GDM1 (cell line): ENCODE measurements at places on chromosomes 2 and 18.

GRCh38 chr2:47695800-47696477, 87.0 kb upstream of the MSH6 start:
- DNase-seq, result no peak

- no peak for DNase-seq
These were observed 251.1 kb downstream of the CYP26B1 start for GRCh38 chr2:71896385-71897136.

- DNase-seq, result no peak
These were observed 42.7 kb downstream of the ODC1 start for GRCh38 chr2:10405448-10405847.

DNA sequence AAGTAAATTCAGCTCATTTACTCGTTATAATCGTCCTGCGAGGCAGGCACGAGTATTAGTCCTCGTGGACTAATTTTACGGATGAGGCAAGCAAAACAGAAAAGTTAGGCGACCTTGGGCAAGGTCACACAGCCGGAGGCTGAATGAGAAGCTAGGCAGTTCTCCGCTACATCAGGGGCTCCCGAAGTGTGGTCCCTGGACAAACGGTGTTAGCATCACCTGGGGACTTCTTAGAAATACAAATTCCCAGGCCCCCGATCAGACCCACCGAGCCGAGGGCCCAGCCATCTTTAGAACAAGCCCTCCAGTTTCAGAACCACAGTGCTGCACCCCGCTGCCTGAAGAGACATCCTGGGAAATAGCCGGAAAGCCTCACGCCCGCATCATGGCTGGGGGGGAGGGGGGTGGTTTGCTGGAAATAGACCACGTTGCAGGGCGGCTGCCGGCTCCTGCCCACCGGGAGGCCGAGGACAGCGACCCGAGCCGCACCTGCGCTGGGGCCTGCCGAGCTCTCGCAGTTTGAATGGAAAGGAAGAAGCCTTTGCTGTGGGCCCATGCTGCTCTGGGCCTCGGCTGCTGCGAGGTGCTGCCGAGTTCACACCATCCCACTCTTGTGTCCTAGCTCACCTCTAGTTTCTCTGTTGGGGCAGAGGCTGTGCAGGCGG, 72.2 kb downstream of the TFCP2L1 start:
- DNase-seq, result no peak

DNA sequence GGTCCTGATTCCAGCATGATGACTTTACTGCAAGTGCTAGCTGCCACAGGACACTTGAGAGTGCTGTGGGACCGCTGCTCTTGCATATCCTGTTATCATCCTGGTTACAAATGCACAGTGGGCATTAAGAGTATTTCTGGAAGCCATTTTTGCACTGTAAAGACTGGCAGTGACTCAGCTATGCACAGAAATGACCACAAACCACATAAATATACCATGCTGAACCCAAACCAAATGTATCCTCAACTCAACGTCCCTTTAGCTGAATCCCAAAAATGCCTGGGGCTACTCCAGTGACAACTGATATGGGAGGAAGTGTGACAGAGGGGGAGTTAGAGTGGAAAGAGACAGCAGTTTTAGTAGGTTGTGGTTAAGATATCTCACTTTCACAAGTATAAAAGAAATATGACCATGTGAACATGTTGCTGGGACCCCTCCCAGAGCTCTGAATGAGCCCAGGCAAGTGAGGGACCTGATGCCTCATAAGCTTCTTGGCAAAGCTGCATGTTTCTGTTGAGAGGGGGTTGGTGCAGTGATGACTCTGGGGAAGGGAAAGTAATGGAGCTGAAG, 37.3 kb downstream of the RHBDD1 start:
- peak; percentile 75 for DNase-seq

GRCh38 chr2:239791526-239792404, 233.4 kb downstream of the NDUFA10 start:
- DNase-seq, result no peak

- DNase-seq, result no peak
These were observed 26.1 kb upstream of the WIPF1 start for GRCh38 chr2:174623690-174624089.

- no peak for DNase-seq
These were observed 293.2 kb upstream of the EPAS1 start for GRCh38 chr2:46003903-46004473.

- DNase-seq, result peak; percentile 1
These were observed 31.8 kb upstream of the TMEM131 start for GRCh38 chr2:98027538-98027937.

GRCh38 chr2:200888704-200889625, at the start of the genes NIF3L1 and PPIL3:
NIF3L1 (plus strand) TSS chr2:200889371; CDS start chr2:200891944, 2,573 bp downstream.
PPIL3 (minus strand) TSS chr2:200889077; CDS start chr2:200887615, 1,462 bp downstream.
- peak; percentile 91 for DNase-seq

DNA sequence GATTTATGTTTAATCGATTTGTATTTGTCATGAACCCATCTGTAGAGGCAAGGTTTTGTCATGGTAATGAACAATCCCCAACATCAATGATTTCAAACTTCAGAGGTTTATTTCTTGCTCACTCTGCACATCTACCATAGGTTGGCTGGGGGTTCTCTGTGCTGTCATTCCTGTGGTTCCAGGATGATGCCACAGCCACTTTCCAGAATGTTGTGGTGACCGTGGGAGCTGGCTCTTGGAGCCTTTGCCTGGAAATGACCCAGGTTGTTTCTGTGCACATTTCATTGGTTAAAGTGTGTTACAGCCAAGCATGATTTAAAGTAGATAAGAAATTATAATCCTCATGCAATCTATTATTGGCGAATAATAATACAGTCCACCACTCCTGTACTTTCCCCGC, 28.2 kb upstream of the EPAS1 start:
- no peak for DNase-seq
